ENCODE measurements at places on chromosomes 5 and 9. TPM values are rescaled to one million over a fixed set of nuclear protein-coding genes. Genes with fewer than 3 reads are reported as not detected.

- DNase-seq, result no peak
Observed at GRCh38 chr9:83775932-83776331, 41.6 kb downstream of the GKAP1 start.

DNA sequence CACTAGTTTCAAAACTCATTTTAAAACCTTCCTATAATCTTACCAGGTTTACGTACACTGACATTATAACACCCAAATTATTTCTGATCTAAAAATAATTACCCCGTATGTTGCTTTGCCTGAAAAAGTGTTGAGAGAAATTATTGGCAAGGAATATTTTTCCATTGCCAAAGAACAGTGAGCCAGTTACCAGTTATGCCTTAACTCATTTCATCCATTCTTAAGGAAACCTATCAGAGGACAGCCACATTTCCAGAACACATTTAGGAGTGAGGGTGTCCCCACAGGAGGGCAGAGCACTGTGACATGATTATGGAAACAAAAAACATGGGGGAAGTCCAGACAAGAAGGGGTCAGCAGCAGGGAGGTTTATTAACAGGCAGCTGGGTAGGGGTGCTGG is 52.2 kb downstream of the GABBR2 start:
- DNase-seq, result no peak

DNA sequence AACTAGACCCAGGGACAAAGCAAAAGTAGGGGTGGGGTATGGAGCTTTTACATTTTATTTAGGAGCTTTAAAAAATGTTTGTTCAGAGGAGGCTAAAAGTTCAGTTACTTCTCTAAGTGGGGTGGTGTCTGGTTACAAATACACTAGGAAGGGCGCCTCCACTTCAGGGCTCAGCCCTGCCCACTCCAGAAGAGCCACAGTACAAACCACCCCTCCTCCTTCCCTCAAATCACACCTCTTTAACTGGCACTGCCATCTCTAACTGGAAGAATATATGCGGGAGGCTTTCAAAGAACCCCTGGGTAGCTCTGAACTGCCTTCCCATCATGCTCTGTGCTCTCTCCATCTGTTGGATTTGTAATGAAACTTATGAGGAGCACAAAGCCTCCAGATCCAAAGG is 98.8 kb upstream of the NFIB start:
- DNase-seq, result no peak

- no peak for DNase-seq
Observed at GRCh38 chr9:97993000-97993399, 9.9 kb downstream of the ANP32B start.

GRCh38 chr5:969408-969839 is 39.2 kb upstream of the NKD2 start:
- DNase-seq, result no peak

- no peak for DNase-seq
Observed at GRCh38 chr5:159471904-159472303, 141.6 kb upstream of the IL12B start.

DNA sequence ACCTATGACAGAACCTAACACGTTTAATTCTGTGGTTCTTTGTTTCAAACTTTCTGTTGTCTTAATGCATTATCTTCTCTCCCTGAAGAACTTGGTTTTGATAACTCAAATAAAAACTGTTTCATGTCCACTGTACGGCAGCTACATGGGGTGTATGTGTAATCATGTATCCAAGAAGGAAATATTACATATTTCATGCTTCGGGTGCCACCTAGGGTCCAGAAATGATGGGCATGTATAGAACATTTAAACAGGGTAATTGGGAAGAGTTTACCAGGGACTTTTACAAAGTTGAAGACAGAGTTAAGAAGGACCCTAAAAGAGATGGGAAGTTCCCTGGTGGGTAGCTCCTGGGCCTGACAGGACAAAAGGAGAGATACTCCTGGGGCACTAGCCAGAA is 291.3 kb downstream of the FBXL7 start:
- DNase-seq, result no peak

- DNase-seq, result no peak
Observed at GRCh38 chr9:13064676-13065075, 214.8 kb downstream of the MPDZ start.

DNA sequence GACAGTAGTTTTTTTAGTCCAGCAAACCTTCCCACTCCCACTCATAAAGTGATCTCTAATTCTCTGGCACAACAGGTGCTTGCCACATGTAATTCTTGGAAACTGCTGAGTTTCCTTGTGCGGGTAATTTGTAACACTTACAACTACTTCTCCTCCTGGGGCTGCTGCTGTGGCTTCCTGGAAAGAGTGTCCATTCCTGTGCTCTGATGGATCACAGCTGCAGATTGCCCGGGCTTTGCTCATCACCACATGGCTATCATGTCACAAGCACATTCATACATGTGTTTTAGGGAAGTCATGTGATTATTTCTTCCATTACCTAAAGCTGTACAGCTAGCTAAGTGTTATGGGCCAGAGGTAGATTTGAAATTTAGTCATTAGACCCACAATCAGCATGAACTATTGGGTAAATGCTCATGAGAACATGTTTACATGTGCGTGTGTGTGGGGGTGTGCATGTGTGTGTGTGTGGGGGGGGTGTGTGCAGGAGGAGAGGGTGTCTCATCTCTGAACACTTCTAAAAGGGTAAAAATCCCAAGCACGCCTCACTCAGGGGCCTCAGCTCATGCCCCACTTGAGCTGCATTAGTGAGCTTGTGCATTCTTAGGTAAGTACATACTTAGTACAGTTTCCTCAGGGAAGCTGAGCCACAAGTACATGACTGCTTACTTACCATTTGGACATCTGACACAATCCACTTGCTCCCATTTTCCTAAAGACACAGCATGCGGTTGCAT is 118.1 kb upstream of the CCDC112 start:
- DNase-seq, result no peak

GRCh38 chr9:7960320-7961050 is 160.9 kb upstream of the DMAC1 start:
- DNase-seq, result no peak

DNA sequence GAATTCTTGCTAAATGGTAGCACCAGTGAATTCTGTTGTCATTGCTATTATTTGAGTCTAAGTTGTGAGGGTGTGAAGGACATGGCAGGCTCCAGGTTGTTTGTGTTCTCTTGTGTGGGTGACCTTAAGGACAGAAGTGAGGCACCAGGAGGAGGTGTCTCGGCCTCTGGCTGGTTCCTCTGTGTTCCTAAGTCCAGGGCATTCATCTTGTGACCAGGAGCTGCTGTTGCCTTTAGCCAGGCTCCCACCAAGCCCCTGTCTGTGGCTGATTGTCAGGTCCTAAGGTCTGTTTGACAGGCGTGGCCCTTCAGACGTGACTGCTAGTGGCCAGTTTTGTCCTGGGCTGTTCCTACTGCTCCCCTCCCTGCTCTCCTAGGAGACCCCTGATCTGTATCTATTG is 89.4 kb downstream of the ANGPTL2 start:
- DNase-seq, result no peak

GRCh38 chr5:138981131-138981530 is 106.0 kb upstream of the LRRTM2 start:
- no peak for DNase-seq

- DNase-seq, result no peak
Observed at GRCh38 chr9:35771943-35772342, 17.9 kb upstream of the MSMP start.

DNA sequence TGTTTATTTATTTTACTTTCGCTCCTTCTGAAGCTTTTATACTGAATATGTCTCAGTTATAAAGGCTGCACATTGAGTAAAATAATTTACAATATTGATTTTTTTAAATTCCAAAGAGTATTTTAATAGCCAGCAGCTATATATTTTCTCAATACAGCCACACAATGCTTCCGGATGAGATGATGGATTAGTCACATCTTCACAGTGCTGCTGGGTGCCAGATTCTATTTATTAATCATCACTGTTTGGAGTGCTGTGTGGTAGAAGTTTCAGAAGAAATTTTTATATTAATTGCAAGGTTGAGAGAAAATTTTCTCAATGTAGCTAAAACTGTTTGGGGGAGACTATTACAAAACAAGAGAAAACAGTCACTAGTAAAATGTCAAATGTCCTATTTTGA is 989.8 kb downstream of the TLE4 start:
- no peak for DNase-seq

DNA sequence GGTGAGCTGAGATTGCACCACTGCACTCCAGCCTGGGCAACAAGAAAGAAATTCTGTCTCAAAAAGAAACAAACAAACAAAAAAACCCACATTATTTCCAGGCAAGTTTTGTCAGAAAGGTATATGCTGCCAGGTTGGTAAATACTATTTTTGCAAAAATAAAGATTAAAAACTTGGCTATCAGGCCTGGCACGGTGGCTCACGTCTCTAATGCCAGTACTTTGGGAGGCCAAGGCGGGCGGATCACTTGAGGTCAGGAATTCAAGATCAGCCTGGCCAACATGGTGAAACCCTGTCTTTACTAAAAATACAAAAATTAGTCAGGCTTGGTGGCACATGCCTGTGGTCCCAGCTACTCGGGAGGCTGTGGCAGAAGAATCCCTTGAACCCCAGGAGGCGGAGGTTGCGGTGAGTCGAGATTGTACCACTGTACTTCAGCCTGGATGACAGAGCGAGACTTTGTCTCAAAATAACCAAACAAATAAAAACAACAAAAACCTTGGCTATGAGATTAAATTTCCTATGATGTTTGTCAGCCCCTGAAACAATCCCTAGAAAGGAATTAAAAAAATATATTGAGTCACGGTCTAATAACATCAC is 22.7 kb downstream of the AGXT2 start:
- no peak for DNase-seq

DNA sequence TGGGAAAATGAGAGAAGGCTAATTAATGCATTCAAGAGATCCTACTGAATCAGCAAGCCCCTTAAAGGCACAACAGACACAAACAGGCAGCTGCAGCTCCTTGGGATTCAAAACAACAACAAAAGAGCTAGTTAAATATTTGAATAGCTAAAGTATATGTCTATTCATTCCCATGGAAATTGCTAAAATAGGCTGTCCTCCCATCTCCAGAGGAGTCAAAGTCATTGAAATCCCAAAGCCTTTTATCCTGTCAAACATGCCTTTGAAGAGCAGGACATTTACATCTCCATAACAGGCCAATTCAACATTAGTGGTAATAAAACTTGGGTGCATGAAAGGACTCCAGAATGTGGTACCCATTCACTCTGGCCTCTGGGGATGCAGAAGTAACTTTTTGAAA is 177.4 kb downstream of the NTRK2 start:
- no peak for DNase-seq

GRCh38 chr9:129814432-129815223 is 9.3 kb downstream of the TOR1A start:
- no peak for DNase-seq

DNA sequence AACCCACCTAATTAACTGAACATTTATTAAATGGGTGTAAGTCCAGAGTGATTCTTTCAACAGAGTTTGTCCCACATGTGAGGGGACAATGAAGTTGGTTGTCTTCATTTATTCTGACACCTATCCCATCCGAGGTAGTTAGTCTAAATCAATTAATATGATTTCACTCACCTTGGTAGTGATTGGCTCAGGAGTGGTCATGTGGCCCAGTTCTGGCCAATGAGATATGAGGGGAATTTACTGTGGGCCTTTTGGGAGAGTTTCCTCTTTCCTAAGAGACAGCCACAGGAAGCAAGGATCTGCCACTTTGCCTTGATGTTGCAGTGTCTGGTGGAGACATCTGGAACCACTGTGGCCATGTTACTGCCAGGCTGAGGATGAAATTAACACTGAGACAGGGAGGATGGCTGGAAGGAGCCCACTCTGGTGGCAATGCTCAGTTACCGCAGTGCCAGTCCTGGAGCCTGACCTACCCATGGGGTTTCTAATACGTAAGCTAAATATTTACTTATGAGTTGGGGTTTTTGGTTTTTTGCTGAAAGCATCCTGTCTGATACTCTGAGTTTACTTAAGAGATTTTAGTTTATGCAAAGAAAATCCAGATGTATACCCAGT is 118.6 kb downstream of the FGF18 start:
- no peak for DNase-seq

GRCh38 chr5:168176251-168176650 is 115.2 kb upstream of the WWC1 start:
- no peak for DNase-seq

GRCh38 chr9:126853667-126854066 is 6.8 kb upstream of the ZBTB34 start:
- DNase-seq, result no peak

The DBH gene
- total RNA-seq, result not detected

The ALDOB gene
- not detected for total RNA-seq

The SMIM32 gene
- not detected for total RNA-seq

The MGAT1 gene
- total RNA-seq, result 226 TPM

The SPATA31C1 gene
- total RNA-seq, result not detected

The PDE6A gene
- not detected for total RNA-seq

The TAF9 gene
- total RNA-seq, result 40.8 TPM

The PAX5 gene
- total RNA-seq, result not detected

The GMCL2 gene
- total RNA-seq, result not detected

The EXOSC2 gene
- 33.3 TPM for total RNA-seq

The SOHLH1 gene
- not detected for total RNA-seq

The GRPEL2 gene
- 7.9 TPM for total RNA-seq

The MCC gene
- total RNA-seq, result 27.2 TPM

All from thoracic aorta (tissue), 2 donors.